CD4-positive, alpha-beta T cell treated with Interleukin-4 for 4 hours (primary cell): ENCODE measurements at places on chromosomes 6 and 20.

- DNase-seq, result no peak
Observed at GRCh38 chr6:149334682-149335160, 17.2 kb downstream of the TAB2 start.

- no peak for DNase-seq
Observed at GRCh38 chr20:48293671-48294070, 508.4 kb upstream of the SULF2 start.

- no peak for DNase-seq
Observed at GRCh38 chr20:20292472-20292871, 75.4 kb upstream of the INSM1 start.

GRCh38 chr20:54368570-54368969 lies 106.8 kb upstream of the DOK5 start:
- no peak for DNase-seq

DNA sequence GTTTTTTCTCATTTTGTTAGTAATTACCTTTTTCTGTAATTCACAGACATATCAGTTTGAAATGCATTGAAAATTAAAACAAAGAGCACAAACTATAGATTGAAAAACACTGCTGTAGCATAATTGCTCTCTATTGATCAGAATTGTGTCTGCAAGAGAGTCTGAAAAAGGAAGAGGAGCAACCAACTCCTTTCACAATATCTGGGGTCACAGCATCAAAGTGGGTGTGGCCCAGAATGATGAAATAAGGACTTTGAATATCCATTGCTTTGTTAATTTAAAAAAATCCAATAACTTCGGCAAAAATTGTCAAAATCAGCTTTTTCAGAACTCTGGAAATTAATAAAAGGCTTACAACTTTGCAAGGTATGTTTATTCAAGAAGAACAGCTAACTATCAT lies 99.2 kb downstream of the MYLK4 start:
- no peak for DNase-seq

GRCh38 chr20:8321001-8321400 lies 188.9 kb downstream of the PLCB1 start:
- no peak for DNase-seq

DNA sequence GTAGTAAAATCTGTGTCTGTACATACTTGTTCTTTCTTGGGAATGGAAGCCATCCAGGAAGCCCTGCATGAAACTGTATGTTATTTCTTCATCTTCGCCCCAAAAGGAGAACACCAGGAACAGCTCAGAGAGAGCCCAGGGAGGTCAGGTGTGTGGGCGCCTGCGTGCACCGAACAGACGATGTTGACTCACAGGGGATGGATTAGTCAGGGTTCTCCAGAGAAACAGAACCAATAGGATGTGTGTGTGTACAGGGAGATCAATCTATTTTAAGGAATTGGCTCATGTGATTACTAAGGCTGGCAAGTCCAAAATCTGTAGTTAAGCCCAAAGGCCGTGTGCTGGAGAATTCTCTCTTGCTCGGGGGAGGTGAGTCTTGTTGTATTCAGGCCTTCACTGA lies 45.7 kb downstream of the RNASET2 start:
- no peak for DNase-seq

- DNase-seq, result no peak
Observed at GRCh38 chr6:14381829-14382677, 264.5 kb downstream of the CD83 start.

DNA sequence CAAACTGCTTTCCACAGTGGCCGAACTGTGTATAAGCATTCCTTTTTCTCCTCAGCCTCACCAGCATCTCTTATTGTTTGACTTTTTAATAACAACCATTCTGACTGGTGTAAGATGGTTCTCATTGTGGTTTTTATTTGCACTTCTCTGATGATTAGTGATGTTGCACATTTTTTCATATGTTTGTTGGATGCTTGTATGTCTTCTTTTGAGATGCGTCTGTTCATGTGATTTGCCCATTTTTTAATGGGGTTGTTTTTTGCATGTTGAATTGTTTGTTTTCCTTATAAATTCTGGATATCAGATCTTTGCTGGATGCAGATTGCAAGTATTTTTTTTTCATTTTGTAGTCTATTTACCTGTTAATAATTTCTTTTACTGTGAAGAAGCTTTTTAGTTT lies 11.2 kb upstream of the ZSCAN12 start:
- DNase-seq, result no peak

DNA sequence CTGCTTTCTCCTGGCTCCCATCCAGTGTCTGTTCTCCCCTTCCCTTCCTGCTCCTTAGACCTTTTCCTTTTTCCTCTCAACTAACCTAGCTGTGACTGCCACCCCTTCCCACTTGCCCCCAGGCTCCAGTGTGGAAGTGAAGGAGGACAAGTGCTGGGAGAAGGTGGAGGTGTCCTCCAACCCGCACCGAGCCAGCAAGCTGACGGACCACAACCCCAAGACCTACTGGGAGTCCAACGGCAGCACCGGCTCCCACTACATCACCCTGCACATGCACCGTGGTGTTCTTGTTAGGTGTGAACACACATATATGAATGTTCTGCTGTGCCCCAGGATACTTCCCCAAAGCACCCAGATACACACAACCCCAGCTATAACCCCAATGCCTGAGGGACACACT lies 18.5 kb downstream of the CUL9 start:
- DNase-seq, result no peak

DNA sequence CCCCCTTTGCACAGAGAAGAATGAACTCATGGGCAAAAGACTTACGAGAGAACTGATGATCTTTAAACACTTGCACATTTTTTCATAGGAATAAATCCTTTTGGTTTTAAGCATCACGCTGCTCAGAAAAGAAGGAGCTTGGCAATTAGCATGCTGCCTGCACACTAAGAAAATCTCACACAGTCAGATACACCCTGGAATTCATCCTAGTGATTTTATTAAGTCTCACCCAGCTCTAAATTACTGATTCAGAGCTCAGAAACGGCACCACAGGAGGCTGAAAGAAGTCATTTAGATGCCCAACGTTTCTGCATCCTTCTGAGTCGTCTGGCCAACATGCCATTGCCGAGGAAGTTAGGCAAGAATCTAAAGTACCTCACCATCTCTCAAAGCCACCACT lies 18.0 kb upstream of the NRSN1 start:
- DNase-seq, result no peak

DNA sequence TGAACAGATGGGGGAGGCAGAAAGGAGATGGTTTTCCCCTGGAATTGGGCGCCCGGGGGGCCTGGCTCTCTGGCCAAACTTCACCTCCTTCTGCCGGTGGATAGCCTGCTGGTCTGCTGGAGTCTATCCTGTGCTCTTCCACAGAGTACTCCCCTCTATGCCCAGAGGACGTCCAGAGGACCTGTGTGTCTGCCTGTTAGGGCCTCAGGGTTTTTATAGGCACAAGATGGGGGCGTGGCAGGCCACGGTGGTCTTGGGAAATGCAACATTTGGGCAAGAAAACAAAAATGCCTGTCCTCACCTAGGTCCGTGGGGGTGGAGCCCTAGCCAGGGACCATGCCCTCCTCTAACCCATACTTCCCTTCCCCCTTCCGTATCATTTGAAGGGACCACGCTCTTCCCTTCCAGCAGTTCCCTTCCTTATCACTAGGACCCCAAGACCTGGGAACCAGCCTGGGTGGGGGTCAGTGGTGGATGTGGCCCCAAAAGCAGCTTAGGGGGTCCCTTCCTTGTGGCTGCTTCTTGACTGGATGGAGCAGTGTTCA lies 53.6 kb upstream of the ZNF337 start:
- DNase-seq, result no peak

- DNase-seq, result peak; percentile 23
Observed at GRCh38 chr6:45663251-45664221, 285.8 kb upstream of the SUPT3H start.

- DNase-seq, result no peak
Observed at GRCh38 chr20:52959125-52959524, 13.0 kb upstream of the TSHZ2 start.

- DNase-seq, result no peak
Observed at GRCh38 chr20:57440678-57441509, 49.7 kb downstream of the RBM38 start.

DNA sequence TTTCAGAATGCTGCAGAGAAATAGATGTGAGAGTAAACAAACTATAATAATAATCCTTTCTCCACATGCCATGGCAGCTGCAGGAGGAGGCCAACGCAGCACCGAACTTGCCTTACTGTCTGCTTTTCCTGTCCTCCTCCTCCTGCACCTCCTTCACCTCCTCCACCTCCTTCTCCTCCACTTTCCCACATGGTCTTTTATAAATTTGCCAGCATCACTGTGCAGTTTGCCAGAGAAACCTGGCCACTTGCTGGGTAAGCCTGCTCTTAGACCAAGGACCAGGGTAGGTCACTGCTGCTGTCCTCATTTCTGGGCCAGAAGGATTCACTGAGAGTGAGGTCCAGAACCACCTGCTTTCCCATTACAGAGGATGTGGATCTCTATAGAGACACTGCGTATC lies 8.7 kb downstream of the SGK1 start:
- DNase-seq, result no peak

GRCh38 chr6:147131532-147132128 lies 72.6 kb upstream of the STXBP5 start:
- no peak for DNase-seq

- DNase-seq, result no peak
Observed at GRCh38 chr6:1612299-1612973, 2.7 kb downstream of the FOXC1 start.

DNA sequence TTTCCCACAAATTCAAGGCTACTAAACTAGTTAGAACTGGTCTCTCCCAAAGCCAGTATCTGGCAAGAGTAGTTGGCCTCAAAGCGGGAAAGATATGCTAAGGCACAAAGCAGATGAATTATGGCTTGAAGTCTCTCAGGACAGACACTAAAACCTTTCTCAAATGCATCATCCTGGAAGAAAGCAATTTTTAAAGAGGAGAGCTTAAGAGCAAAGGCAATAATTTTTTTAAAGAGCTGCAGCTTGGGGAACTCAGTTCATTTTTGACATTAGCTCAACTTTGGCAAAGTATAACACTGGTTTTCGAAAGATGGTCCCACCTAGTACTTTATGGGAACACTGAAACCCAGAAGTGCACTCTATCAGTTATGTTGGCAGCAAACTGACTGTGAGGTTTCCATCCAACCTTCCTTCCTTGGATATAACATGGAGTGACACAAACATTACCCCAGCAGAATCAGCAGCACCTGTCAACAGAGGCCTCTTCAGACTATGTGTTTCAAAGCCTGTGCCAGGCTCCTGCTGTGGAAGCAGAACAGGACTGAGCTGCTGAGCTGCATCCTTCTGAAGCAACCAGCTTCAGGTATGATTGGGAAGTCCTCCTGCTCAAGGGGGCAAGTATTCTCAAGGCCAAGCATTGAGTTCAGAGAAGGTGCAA lies 852.3 kb upstream of the HS3ST5 start:
- DNase-seq, result no peak

- DNase-seq, result no peak
Observed at GRCh38 chr6:10163203-10163962, 251.5 kb downstream of the TFAP2A start.

DNA sequence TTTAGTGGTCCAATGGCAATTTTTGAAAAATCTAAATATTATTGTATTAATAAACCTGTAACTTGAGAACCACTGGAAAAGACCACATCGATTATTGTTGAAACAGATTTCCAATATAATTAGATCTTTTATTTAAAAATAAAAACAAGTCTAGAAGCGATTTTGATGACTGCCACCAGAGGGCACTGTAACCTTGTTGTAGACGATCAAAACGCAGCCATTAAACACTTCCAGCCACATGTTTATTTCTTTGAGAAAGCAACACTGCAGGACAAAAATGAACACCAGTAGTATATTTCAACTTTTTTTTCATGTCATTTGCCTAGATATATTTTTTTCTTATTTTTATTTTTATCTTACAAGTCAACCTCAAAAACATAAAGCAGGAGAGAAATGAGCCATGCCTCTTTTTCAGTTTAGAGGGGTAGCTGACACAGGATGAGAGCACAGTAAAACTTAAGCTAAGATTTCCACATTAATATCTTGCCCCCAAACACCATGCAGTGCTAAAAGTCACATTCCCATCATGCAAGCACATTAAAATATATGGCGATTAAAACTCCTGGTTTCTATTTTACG lies 115.4 kb downstream of the OPRM1 start:
- DNase-seq, result peak; percentile 72

DNA sequence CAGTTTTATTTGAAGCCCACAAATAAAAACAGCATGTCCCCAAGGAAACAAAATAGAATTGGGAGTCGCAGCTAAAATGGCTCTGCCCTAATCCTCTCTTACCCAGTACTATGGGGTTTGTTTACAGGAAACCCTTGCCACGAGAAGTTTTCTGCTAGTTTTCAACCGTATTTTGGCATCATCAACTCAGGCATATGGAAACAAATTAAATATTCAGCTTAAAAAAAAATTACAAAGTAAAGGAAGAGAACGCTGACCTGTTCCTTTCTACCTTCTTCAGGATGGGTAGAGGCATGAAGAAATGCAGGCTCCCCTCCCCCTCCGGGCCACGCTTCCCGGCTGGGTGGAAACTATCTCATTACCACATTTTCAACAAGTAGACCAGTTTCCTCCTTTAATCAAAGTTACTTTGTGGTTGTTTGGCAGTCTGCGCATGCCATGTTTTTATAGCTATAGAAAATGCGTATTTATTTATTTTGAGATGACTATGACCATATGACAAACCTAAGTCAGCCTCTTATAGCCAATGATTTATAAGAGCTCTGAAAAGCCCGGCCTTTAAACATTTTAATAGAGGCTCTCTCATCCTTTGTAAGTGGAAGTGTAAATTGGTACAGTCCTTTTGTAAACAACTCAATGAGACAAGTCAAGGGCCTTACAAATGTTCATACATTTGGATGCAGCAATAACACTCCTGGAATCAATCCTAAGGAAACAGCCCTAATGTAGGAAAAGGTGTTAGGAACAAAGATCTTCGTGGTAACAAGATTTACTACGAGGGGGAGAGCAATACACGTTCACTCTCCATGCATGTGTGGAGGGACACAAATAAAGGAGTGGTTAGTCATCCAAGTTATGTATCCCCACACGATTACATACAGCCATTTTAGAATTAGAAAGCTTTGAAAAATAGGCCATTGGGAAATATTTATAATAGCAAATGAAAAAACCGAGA lies 16.1 kb upstream of the ZNF217 start:
- DNase-seq, result peak; percentile 81

GRCh38 chr6:153117986-153118879 lies 12.8 kb downstream of the RGS17 start:
- no peak for DNase-seq

DNA sequence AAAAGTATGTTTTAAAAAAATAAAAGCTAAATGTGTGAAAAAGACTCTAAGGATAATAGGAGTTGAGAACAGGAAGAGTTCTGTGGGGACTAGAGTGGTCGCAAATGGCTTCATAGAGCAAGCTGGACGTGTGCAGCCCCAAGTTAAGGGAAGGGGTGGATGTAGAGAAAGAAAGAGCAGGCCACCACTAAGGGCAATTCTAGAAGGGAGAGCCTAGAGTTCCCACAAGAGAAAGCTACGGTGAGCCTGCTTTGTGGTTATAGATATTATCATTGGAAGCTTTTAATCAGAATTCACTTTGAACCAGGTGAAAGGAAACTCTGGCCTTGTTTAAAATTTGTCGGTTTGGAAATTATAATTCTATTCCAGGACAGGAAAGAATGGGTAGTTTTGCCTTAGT lies 101.6 kb downstream of the HIVEP2 start:
- DNase-seq, result no peak

GRCh38 chr20:24853916-24854315 lies 95.2 kb upstream of the CST7 start:
- DNase-seq, result no peak
